ENCODE measurements at places on chromosomes 5 and 9.
A peak's percentile ranks its signal among the peaks of the same experiment; 100 is the strongest.

GRCh38 chr5:88550736-88551135, 282.1 kb upstream of the TMEM161B start:
- DNase-seq = no peak

DNA sequence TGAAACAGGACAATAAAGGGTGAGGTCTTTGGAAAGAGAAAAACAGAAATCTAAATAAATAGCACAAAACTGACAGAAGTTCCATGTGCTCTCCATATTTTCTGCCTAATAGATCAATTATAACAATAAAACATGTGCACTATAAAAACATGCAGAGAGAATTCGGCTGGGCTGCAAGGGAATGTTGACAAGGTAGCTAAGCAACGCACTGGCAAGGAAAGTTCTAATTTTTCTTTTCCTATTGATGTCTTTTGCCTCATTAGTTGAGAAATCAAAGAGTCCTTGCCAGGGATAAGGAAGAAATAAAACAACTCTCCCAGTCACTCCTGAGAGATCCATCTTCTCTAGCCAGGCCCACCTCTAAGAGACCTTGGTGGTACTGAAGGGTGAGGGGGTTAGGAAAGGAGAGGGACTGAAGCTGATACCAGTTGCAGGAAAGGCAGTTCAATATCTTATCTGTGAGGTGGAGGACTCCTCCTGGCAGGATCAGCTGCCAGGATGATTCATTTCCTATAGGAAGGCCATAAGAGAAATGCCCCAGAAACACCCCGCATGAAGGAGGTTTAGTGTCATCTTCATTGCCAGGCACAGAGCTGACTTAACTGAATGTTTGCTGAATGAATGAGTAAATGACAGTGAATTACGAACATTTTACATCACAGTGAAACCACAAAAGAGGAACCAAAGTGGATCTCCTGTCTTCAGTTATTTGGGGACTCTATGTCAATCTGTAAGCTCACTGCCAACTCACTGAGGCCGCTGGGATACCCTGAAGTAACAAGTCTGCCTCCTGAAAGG, 63.7 kb upstream of the IFNK start:
- peak; percentile 34 for DNase-seq

GRCh38 chr9:116629634-116630033, 57.5 kb upstream of the TRIM32 start:
- no peak for DNase-seq

GRCh38 chr9:79215821-79216220, 355.9 kb upstream of the TLE4 start:
- DNase-seq = no peak

GRCh38 chr5:158303275-158303674, 444.3 kb upstream of the CLINT1 start:
- no peak for DNase-seq

DNA sequence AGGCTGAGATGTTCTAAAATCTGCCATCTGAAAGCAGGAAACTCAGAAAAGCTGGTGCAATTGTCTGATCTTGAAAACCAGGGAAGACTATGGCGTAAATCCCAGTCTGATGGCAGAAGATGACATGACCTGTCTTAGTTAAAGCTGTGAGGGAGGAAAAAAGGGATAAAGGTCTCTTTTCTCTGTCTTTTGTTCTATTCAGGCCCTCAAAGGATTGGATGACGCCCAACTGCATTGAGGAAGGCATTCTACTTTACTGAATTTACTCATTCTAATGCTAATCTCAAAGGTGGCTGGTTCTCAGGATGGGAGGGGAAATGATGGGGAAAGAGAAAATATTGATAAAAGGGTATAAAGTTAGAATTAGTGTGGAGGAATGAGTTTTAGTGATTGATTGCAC, 312.8 kb upstream of the CTNND2 start:
- DNase-seq = no peak

DNA sequence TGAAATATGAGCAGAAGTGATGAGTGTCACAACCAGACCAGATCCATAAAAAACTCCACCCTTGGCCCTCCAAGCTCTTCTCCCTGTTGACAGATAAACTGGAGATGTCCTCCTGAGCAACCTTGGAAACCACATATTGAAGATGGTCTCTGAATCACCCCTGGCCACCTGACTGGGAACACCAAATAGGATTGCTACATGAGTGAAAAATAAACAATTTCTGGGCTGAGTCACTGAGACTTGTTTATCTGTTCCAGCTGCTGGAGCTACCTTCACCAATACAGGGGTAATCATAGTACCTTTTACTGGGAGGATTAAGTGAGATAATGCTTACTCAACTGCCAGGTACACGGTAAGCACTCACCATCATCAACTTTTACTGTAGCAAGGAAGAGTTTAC, 53.3 kb downstream of the PCA3 start:
- no peak for DNase-seq

- no peak for DNase-seq
These were observed 359.4 kb downstream of the CSNK1G3 start for GRCh38 chr5:123871373-123871772.

- DNase-seq = no peak
These were observed 55.2 kb downstream of the FBXL7 start for GRCh38 chr5:15555176-15555575.

DNA sequence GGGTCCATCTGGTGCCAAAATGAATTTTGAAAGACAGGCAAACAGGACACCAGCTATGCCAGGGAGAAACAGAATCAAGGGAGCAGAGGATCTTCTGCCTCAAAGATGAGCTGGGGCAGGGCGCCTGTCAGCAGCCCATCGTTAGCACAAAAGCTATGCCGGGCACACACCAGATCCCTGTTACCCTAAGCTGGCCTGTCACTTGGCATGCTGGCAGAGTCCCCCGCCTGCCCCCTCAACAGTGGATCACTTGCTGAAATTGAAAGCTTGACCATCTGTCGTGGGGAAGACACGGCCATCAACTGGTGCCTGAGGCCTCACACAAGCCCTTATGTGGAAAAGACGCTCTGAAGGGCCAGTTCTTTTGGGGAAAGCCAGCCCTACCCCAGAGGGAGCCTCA, 256.4 kb downstream of the EBF1 start:
- DNase-seq = peak; percentile 68

GRCh38 chr5:34959323-34959722, 30.0 kb downstream of the DNAJC21 start:
- DNase-seq = no peak

GRCh38 chr9:120792898-120793765, at the start of gene FBXW2:
TSS of gene FBXW2 (minus strand) at chr9:120793416. CDS start at chr9:120788258, 5,158 bp downstream.
- peak; percentile 97 for DNase-seq

GRCh38 chr9:91040371-91041215, 239.0 kb downstream of the SYK start:
- no peak for DNase-seq

DNA sequence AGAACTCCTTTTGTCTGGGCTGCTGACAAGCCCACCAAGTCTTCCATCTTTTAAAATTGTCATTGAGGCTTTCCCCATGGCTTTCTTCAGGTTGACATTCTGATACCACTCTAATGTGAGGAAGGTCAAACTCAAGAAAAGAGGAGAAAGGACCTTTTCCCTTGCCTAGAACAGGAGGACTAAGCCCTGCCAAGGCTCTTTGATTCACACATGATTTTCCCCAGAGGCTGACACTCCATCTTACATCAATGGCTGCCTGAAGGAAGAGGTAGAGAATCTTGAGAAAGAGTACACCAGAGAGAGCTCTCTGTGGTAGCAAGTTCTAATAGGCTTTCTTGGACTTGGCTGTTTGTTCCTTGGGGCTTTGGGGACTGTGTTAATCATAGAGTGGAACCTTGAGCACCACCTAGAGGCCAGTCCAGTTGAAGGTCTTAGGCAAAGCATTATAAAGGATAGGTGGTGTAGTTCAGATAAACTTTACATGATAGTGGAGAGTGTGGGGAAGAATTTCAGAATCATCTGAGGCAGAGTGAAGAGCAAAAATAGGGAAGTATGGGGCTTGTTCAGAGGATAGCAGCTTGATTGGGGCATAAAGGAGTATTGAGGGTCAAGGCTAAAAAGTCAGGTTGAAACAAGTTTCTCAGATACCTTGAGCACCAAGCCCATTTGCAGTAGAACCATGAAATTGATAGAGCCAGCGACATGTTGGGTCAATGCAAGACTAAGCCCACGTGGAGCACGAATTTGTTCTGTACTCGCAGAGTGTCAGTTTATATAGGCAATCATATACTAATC, 36.7 kb downstream of the NDFIP1 start:
- peak; percentile 87 for DNase-seq

- no peak for DNase-seq
These were observed 7.5 kb upstream of the PFDN1 start for GRCh38 chr5:140310434-140310833.

- DNase-seq = peak; percentile 91
These were observed 679 bp upstream of the KDM4C start for GRCh38 chr9:6757132-6757455.

DNA sequence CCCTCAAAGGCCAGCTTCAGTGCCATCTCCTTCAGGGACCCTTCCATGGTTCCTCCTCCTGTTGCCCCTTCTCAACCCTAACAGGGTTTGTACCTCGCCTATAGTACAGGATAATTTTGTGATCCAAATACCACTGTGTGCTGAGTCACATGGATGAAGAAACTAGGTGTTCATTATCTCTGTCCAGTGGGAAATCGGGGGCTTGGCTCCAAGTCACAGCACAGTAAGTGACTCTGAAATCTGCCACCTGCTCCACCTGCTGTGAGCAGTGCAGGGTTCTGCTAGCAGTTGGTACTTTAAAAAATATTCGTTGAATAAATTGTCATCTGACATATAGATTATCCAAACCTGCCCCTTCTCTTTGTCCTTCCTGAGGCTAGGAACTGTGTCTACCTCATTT, 123.2 kb upstream of the OTULINL start:
- no peak for DNase-seq

DNA sequence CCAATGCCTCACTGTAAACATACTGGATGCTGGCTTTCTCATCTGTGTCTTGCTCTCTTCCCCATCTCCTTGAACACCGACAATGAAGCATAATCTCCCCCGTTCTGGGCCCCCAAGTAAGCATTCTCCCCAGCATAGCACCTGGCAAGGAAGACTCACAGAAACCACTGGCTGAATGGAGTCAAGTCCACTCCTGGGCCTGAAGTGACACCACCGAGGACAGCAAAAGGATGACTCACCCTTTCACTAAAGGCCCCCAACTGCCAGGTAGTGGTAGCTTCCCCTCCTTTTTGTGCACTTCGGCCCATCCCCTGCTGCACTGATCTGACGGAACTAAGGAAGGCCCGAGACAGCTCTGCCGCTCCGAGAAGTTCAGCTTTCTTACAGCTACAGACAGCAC, 9.4 kb downstream of the VDAC1 start:
- DNase-seq = no peak

GRCh38 chr5:7625740-7626139, 225.2 kb downstream of the CFAP90 start:
- no peak for DNase-seq

- DNase-seq = no peak
These were observed 10.8 kb upstream of the DAB2IP start for GRCh38 chr9:121640491-121641223.

GRCh38 chr5:50667023-50667652, 701 bp downstream of the PARP8 start:
- DNase-seq = peak; percentile 90

DNA sequence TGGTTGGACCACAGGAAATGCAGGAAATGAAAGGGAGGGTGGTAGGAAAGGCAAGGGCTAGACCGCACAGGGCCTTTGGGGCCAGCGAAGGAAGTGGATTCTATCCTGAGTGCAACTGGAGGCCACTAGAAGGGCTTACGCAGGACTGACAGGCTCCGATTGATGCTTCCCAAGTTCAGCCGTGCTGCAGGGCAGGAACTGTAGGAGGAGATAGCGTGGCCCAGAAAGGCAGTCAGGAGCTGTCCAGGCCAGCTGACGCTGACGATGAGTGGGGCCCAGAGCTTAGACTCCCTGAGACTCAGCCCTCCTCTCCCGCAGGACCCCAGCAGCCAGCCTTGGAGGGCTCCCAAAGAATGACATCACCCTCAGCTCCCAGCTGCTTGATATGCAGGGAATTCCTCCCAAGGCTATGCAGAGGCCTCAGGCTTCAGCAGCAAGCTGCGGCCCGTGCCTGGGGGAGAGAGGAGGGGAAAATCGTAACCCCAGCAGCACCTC, 48.8 kb downstream of the KCNIP1 start:
- peak; percentile 90 for DNase-seq

DNA sequence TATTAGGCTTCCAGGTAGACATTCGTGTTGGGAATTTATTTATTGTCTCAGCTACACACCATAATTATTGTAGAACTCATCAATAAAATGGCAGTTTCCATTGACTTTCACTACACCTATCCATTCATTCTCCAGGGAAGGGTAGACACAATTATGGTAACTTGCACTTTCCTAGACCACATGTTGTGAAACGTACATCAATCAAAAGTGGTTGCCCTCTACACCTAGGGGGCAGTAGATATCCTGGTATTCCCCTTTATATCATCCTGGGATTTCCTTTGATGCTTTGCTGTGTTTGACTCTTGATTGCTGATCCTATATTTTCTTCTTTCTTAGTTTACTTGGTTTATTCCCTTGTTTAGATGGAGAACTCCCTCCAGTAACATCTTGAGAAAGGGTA, 47.9 kb downstream of the ADGRV1 start:
- DNase-seq = no peak

GRCh38 chr9:134304690-134305089, 21.6 kb upstream of the RXRA start:
- DNase-seq = no peak

GRCh38 chr5:96024683-96025475, 63.2 kb upstream of the ELL2 start:
- DNase-seq = no peak

GRCh38 chr5:41683181-41683580, 172.8 kb upstream of the PLCXD3 start:
- no peak for DNase-seq

DNA sequence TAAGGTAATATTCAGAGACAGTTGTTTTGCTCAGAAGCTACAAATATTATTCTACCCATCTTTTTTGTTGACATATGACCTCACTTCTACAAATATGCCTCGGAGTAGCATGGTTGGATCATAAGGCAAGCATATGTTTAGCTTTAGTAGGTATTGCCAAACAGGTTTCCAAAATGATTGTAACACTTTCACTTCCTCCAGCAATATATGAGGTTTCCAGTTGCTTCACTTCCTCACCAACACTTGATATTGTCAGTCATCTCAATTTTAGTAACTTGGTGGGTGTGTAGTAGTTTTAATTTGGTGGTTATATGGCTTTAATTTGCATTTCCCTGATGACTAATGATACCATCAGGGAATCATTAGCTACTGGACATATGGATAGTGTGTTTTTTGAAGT, 46.7 kb downstream of the TNFSF8 start:
- no peak for DNase-seq

DNA sequence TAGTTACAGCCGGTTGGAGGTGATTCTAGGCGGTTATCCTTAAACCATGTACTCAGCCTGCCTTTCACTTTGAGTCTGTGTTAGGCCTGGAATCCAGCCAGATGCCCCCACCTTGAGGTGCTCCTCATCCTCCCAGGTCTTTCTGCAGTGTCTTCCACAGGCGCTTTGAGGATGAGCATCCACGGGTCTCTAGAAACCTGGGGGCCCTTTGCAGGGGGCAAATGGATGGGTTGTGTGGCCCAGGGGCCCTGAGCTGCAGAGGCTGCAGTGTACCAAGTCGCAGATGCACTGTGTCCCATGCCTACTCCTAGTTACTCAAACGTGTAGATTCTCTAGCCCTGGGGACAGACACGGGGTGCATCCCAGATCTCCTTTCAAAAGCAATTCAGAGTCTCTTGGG, 242.1 kb upstream of the IRX1 start:
- DNase-seq = no peak

GRCh38 chr5:66689522-66690220, 93.5 kb downstream of the MAST4 start:
- no peak for DNase-seq

GRCh38 chr5:445591-445990, 2.6 kb downstream of the EXOC3 start:
- no peak for DNase-seq

Measured in eye (tissue), 1 donor.